ENCODE measurements at places on chromosomes 1 and 21. TPM values are rescaled to one million over a fixed set of nuclear protein-coding genes. Genes with fewer than 3 reads are reported as not detected.

Gene ATXN7L2
- total RNA-seq = 3.5 TPM

Gene GJA8
- total RNA-seq = not detected

Gene SFN
- total RNA-seq = 124 TPM

Gene CLCA4
- total RNA-seq = 1,343 TPM

Gene C8A
- not detected for total RNA-seq

Gene SNAP47
- 16.4 TPM for total RNA-seq

Gene OR6N1
- total RNA-seq = not detected

Gene PROX1
- total RNA-seq = 31.5 TPM

DNA sequence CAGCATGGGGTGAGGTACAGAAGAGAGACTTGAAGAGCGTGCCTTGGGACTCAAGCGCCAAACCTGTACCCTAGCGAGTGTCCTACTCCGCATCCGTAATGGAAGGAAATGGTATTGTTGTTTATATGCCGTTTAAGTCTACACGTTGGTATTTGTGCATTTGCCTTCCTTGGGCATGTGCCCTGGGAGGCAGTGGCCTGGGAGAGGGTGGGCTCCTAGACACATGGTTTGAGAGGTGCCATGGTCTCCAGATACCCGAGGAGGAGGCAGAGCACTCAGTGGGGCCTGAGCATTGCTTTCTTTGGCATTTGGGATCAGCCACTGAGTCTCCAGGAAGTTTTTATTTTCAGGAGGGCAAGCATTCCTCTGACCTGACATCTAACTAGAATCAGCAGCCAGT lies 6.5 kb downstream of the ZNF672 start:
- no peak for DNase-seq

GRCh38 chr1:7702365-7702764 lies 68.7 kb upstream of the VAMP3 start:
- no peak for DNase-seq

- DNase-seq = peak; percentile 68
Measured at GRCh38 chr1:21914880-21915640, 22.1 kb downstream of the HSPG2 start.

DNA sequence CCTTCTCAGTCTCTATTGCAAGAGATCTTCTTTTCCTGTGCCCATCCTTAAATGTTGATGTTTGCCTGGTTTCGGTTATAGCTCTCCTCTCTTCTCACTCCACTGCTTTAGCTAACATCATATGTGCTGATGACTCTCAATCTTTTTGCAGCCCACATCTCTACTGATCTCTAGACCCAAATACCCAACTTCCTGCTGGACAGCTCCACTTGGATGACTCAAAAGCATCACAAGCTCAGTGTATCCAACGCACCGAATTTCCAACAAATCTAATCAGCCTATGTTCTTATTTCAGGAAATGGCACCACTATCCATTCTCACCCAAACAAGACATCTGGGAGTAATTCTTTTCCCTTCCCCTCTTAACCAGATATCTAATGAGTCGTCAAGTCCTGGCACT lies 79.1 kb upstream of the ARTN start:
- DNase-seq = no peak

DNA sequence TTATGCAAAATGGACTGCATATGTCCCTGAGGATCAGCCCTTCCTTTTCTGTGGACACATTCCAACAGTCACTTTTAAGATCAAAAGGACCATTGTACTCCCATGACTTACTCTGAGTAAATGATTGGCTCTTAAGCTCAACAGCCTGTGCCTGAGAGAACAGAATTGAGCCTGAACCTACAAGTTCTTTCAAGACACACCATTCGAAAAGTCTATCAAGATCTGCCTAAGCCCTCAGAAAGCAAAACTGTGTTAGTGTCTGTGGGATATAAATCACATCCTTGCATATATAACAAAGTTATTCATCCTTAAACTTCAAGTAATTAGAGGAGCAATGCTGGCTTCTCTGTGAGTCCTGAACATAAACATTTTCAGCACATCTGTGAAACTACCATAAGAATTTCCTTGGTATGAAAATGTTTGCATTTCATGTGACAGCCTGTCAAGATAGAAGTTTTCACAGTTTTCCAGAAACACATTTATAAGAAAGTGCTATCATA lies 41.6 kb downstream of the PCNX2 start:
- DNase-seq = no peak

GRCh38 chr1:158686111-158687009 lies at the start of gene SPTA1:
TSS of gene SPTA1 (minus strand) at chr1:158686715. CDS start at chr1:158686517, 198 bp downstream.
- DNase-seq = no peak

GRCh38 chr1:218266356-218266755 lies 18.7 kb upstream of the RRP15 start:
- no peak for DNase-seq

DNA sequence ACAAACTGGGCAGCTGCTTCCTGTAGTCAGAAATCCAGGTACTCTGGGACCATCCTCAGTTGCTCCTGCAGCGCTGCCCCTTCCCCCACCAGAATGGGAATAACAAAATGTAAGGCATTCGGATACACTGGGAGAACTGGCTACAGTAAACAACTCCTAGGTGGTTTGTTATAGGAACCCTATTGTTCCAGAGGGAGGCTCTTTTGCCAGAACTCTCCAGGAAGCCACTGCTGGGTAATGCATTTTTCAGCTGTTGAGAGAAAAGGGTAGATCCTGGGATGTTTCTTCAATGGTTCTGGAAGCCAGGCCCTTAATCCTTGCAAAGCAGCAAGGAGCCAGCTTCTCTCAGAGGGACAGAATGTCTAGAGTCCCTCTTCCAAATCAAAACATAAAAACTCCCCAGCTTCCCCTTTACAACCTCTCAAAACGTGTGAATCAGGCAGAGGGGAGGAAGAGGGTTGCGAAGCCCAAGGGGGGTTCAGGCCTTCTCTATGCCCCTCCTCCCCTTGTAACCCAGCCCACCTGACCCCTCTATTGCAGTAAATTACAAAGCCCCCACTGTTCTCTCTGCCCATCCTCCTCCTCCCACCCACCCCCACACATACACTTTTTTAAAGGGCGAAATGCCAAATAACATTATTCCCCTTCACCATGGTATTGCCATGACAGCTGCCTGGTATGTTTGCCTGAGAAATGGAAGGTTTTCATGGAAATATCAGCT lies 29.1 kb downstream of the PLPP3 start:
- DNase-seq = no peak

GRCh38 chr1:64921771-64922170 lies 44.6 kb downstream of the JAK1 start:
- no peak for DNase-seq

DNA sequence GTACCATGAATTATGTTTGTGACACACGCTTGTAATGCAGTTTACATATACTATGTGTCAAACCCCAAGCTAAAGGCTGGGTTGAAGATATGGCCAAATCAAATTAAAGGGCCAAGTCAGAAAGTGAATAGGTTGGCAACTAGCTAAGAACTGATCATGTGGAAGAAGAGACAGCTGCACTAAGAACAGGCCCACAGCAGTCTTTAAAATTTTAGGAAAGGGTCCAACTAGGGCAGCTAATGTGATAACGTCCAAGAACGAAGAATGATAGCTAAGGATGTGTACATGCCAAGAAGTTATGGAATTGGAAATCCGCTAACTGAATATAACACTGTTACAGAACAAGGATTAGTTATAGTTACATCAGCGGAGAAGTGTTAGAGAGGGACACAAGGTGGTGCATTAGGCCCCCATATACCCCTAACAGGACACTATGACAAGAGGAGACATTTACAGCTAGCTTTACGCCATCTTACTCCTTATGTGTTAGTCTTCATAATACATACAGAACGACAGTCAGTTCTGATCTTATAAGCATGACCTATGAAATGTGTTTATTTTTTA lies 6.5 kb upstream of the RNF2 start:
- DNase-seq = no peak

GRCh38 chr1:204997591-204998355 lies 45.2 kb upstream of the CNTN2 start:
- DNase-seq = no peak

- DNase-seq = no peak
Measured at GRCh38 chr21:33684068-33684467, 41.8 kb downstream of the ITSN1 start.

DNA sequence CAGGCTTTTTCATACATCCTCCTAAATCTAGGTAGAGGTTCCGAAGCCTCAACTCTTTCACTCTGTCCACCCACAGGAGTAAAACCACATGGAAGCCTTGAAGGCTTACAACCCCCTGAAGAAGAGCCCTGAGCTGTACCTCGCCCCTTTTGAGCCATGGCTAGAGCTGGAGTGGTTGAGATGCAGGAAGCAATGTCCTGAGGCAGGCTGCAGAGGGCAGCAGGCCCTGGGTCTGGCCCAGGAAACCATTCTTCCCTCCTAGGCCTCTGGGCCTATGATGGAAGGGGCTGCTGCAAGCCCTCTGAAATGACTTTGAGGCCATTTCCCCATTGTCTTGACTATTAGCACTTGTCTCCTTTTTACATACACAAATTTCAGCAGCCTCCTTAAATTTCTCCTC lies 1503.0 kb downstream of the KCNT2 start:
- no peak for DNase-seq

DNA sequence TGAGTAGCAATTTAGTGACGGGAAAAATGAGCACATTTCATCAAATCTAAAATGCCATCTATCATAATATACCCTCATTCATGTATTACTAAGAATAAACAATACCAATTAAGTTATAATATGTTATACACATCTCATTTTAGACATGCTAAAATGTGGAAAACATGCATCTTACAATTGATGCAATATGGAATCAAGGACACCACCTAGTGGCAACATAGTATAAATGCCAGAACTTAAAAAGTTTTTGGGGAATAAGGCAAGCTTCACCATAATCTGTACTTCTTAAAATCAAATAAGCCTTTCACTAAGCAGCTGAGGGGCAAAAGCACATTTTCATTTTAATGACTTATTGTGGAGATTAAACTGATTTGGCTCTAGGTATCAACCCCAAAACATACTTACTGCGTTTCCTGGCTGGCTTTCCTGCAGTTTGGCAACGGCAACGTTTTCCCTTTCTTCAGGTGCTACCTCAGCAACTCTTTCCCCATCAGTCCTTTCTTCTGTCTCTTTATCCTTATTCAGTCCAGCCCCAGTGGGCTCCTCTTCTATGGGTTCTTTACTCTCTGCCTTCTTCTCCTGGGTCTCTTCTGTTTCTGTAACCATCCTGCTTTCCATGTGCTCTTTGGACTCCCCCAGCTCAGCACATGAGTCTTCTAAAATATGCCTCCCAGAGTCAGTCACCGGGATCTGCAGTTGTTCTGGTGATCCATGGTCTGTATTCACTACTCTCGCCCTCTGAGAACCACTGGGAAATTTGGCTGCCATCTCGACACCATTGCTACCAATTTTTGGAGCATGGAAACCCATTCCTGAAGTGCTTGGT lies 11.4 kb downstream of the SDE2 start:
- no peak for DNase-seq

All from mucosa of descending colon (tissue), 3 donors.